ENCODE measurements at places on chromosomes 11 and 22. TPM values are rescaled to one million over a fixed set of nuclear protein-coding genes. Genes with fewer than 3 reads are reported as not detected.
A peak's percentile ranks its signal among the peaks of the same experiment; 100 is the strongest.

DNA sequence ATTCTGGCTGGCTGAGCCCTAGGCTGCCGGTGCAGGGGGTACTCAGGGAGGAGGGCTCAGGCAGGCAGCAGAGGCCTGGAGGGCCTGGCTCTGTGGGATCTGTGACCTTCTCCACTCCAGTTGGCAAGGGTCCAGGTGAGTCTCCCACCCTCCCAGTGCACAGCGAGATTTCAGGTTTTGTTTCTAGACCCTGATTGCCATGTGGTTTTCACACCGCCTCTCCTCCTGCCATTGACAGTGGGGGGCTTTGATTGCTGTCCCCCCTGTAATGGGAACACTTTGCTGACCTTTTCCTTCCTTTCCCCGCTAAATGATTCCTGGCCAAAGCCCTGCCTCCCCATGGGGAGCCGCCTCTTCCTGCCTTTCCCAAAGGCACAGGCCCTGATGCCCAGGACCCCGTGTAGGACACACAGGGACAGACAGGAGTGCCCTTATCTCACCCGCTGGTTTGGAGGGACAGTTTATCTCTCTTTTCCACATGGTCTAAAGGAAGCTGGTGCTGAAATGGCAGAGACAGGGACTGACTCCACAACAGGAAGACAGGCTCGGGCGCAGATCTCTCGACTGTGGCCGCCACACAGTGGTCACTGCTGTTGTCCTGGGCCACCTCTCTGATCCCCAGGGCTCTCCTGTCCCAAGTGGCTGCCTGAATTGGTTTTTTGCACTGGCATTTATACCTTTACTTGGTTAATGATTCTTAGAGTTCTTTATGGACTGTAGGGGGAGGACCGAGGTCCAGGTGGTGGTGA lies 43.4 kb downstream of the BCR start:
- DNase-seq: no peak

The PATZ1 gene
- 5.3 TPM for polyA plus RNA-seq

DNA sequence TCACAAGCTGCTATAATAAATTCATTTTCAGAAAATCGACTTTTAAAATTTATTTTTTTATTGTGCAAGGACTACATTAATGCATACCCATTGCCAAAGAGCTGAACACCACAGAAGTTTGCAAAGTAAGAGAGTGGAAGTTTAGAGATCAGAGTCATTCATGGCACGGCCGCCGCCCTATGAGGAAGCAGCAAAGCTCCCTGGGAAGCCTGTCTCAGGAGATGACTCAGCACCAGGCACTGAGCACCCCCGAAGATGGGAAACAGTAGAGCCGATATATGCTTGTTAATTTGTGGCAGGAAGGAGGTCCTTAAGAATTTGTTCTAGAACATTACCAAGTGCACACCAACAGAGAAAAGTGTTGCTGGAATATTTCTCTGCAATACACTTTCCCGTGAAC lies 693.7 kb downstream of the OPCML start:
- no peak for DNase-seq

DNA sequence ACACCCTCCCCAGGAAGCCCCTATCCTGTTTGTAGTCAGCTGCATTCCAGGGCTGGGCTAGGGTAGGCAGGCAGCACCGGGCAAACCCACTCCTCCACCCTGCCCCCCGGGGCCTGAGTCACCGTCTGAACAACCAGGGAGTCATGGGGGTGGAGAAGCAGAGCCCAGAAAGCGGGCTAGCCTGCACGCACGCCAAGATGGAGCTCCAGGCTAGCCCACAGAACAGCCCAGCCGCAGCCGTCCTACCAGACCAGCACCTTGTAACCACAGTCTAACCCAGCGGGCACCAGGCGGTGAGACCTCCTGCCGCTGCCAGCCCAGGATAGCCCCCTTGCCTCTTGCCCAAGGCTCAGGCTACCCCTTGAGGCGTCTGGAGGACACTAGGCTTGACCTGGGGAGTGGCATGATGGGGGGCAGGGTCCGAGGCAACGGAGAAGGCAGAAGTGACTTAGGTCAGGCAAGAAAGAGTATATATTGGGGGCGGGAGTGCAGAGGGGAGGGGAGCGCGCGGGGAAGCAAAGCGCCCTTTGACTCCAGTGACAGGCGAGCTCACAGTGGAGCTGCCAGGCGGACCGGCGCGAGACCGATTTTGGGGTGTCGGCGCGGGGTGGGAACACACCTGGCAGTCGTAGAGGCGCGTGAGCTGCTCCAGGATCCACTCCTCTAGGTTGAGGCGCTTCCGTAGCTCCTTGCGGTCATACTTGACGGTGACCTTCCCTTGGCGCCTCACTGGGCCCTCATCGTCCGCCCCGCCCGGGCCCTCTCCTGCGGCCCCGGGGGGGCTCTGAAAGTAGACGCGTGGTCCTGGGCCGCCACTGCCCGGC lies 734 bp downstream of the PPP1R14B start:
- peak; percentile 55 for DNase-seq

The GUCY1A2 gene
- not detected for polyA plus RNA-seq

- no peak for DNase-seq
Observed at GRCh38 chr22:40855071-40855978, 1.1 kb downstream of the ST13 start.

- DNase-seq: no peak
Observed at GRCh38 chr11:62008193-62008592, 40.8 kb upstream of the FTH1 start.

DNA sequence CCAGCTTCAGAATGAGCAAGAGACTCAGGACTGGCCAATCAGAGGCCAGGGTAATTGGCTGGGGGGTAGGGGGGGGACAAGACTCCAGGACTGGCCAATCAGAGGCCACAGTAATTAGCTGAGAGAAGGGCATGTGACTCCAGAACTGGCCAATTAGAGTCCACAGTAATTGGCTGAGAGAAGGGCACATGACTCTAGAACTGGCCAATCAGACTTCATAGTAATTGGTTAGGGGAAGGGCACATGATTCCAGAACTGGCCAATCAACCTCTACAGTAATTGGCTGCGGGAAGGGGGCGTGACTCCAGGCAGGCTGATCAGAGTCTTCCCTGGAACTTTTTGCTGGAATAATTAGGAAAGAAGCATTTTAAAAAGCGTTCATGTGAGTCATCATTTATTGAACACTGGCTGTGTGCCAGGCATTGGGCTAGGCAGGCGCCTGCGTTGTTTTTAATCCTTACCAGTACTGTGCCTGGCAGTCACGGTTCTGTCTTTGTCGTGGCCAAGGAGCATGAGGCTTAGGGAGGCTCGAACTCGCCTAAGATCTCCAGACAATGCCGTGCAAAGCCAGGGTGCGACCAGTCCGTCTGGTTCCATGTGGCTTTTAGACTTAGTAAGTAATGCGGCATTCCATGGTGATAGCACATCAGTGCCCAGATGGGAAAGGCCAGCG lies 508.1 kb downstream of the TBC1D22A start:
- no peak for DNase-seq

DNA sequence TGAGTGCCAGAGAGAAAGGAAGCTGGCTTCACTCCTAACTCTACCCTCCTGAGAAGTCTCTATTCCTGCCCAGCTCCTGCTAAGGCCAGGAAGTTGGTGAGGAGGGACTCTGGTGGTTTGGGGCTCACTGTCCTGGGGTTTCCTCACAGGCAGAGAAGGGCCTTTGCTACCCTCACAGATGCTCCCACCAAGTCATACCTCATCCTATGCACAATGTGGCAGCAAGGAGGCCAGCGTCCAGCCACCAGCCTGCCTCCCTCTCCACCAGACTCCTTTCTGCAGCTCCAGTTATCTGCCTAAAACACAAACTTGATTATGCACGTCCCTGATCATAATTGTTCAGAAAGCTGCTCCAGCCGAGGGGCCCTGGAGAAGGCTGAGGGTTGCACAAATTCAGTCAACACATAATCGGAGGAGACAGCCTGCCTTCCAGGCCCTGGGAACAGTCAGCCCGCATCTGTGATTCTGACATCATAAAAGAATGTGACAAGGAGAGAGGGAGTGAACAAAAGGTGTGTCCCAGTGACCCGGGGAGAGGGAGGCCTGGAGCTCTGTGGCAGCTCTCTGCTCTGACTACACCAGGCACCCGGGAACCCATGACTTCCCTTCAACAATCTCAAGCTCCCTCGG lies 28.8 kb downstream of the DKK3 start:
- DNase-seq: no peak

The CEP164 gene
- 20.5 TPM for polyA plus RNA-seq

The PKNOX2 gene
- polyA plus RNA-seq: not detected

- DNase-seq: no peak
Observed at GRCh38 chr22:19535001-19535400, 10.8 kb upstream of the CLDN5 start.

The DLAT gene
- polyA plus RNA-seq: 21.5 TPM

The PGGHG gene
- 17.4 TPM for polyA plus RNA-seq

DNA sequence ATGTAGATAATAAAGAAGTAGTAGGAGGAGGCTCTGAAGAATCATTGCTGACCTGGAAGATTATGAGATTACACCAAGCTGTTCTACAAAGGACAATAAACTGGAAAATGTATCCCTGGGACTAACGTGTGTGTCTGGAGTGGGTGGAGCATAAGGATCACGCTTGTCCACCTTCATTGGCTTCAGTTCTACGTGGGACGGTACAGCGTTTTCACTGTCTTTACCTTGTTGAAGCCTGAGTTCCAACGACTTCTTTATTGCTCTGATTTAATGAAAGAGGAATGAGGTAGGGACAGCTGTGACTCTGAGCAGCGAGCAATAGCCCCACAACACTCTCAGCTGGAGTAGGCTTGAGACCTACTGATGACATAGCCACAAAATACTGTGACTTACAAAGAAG lies 87.0 kb downstream of the ARHGAP42 start:
- no peak for DNase-seq

The C11orf16 gene
- polyA plus RNA-seq: not detected

- no peak for DNase-seq
Observed at GRCh38 chr11:72114570-72114969, 2.1 kb upstream of the ANAPC15 start.

- no peak for DNase-seq
Observed at GRCh38 chr22:33666279-33666960, 253.9 kb downstream of the LARGE1 start.

The RBM7 gene
- 29.4 TPM for polyA plus RNA-seq

The CNTN5 gene
- polyA plus RNA-seq: not detected

DNA sequence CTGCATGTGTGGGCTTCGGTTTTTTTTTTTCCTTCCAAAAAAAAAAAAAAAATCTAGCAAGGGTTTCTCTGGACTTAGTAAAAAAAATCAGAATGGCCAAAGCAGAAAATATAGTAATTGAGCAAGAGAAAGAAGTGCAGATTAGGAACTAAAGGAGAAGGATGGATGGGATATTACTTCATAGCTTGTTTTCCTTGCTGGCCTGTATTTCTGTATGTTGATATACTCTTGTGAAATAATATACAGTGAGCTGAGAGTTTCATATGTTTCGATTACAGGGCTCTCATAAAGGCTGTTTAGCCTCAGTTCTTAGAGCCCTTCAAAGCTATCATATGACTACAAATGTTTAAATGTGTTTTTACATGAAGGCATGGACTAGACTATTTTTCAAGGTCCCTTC lies 34.3 kb upstream of the NFRKB start:
- no peak for DNase-seq

DNA sequence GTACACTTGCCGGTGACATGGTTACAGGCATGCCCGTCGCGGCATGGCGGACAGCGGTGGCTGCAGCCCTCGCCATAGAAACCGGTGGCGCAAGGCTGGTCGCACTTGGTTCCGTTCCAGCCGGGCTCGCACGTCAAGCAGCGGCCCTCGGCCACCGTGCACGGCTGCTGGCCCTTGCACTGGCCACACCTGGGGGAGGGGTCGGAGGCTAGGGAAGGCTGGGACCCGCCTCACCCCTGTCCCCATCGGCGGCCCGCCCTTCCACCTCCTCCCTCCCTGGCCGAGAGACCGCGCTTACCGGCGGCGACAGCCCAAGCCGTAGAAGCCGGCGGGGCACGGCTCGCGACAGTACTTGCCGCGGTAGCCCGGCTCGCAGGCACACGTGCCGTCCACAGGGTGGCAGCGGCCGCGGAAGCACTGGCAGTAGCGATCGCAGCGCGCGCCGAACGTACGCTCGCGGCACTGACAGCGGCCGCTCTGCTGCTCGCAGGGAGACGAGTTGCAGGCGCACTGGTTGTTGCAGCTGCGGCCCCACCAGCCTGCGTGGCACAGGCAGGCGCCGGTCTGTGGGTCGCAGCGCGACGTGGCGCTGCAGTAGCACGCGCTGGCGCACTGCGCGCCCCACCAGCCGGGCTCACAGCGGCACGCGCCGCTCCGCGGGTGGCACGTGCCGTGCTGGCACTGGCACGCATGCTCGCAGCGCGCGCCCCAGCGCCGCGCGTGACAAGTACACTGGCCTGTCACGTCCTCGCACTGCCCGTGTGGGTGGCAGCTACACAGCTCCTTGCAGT lies 6.7 kb downstream of the SCARF2 start:
- DNase-seq: peak; percentile 61

The ASCL2 gene
- polyA plus RNA-seq: 60.0 TPM

DNA sequence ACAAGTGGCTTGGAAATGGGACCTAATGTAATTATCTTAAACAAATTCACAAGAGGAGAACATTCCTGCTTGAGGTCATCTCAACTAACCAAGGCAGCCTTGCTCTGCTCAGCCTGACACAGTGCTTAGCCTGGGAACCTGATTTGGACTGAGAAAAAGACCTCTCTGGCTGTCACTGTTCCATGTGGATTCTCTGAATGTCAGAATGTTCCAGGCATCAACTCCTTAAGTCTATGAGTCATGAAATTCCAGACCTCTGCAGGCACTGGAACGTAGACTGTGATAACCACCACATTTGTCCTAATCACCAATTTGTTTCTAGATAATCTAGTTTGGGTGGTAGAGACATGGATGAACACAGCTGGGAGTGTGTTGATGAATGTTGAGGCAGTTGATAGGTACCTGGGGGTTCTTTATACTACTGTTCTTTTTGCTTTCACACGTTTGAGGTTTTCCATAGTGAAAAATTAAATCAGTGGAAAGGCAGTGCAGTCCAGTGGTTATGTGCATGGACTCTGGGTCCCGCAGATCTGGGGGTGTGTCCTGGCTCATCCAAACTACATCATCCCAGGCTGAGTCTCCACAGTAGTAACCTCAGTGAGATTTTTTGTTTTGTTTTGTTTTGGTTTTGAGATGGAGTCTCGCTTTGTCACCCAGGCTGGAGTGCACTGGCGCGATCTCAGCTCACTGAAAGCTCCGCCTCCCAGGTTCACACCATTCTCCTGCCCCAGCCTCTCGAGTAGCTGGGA lies 269.6 kb downstream of the MN1 start:
- DNase-seq: no peak

DNA sequence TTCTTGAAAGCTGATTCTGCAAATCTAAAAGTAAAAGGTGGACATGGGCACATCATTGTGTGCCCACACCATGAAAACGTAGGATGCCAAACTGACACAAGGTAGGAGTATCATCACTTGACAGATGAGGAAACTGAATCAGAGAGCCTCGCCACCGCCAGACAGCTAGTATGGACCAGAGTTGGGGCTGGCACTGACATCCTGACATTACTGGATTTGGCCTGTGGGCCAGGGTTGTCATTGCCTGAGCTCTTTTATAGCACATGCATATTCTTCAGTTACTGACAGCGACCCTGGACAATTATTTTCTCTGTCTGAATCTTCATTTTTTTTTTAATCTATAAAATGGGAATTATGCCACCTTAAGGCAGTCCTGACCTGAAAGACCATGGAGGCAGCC lies 16.5 kb downstream of the USP35 start:
- no peak for DNase-seq

The POU2AF2 gene
- polyA plus RNA-seq: not detected

The PGAP2 gene
- 10.7 TPM for polyA plus RNA-seq

GRCh38 chr22:19060356-19061009 lies 61.7 kb downstream of the DGCR2 start:
- DNase-seq: no peak

All from immature natural killer cell (primary cell).